ENCODE measurements at places on chromosomes 16 and 17. TPM values are rescaled to one million over a fixed set of nuclear protein-coding genes. Genes with fewer than 3 reads are reported as not detected.

GRCh38 chr17:79189305-79189704 is 114.7 kb downstream of the ENGASE start:
- no peak for DNase-seq

- DNase-seq = no peak
Observed at GRCh38 chr17:72822358-72823023, 270.0 kb downstream of the SLC39A11 start.

The DUS1L gene
- polyA plus RNA-seq = 58.1 TPM

DNA sequence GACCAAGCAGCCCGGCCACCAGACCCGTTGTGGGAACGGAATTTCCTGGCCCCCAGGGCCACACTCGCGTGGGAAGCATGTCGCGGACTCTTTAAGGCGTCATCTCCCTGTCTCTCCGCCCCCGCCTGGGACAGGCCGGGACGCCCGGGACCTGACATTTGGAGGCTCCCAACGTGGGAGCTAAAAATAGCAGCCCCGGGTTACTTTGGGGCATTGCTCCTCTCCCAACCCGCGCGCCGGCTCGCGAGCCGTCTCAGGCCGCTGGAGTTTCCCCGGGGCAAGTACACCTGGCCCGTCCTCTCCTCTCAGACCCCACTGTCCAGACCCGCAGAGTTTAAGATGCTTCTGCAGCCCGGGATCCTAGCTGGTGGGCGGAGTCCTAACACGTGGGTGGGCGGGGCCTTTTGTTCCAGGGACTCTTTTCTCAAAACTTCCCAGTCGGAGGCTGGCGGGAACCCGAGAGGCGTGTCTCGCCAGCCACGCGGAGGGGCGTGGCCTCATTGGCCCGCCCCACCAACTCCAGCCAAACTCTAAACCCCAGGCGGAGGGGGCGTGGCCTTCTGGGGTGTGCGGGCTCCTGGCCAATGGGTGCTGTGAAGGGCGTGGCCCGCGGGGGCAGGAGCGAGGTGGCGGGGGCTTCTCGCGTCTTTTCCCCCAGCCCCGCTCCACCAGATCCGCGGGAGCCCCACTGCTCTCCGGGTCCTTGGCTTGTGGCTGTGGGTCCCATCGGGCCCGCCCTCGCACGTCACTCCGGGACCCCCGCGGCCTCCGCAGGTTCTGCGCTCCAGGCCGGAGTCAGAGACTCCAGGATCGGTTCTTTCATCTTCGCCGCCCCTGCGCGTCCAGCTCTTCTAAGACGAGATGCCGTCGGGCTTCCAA is at the start of gene SLC2A4:
SLC2A4 (plus strand) TSS at position 645 of the 879 bp plus-strand sequence; CDS start at position 862, 217 bp downstream.
- peak; percentile 94 for DNase-seq

GRCh38 chr16:35639233-35640205 is 2180.1 kb downstream of the TP53TG3F start:
- DNase-seq = no peak

The PRPSAP1 gene
- 35.3 TPM for polyA plus RNA-seq

GRCh38 chr16:88056212-88056611 is 105.0 kb downstream of the BANP start:
- DNase-seq = peak; percentile 36

The SLC52A1 gene
- 0.07 TPM for polyA plus RNA-seq

DNA sequence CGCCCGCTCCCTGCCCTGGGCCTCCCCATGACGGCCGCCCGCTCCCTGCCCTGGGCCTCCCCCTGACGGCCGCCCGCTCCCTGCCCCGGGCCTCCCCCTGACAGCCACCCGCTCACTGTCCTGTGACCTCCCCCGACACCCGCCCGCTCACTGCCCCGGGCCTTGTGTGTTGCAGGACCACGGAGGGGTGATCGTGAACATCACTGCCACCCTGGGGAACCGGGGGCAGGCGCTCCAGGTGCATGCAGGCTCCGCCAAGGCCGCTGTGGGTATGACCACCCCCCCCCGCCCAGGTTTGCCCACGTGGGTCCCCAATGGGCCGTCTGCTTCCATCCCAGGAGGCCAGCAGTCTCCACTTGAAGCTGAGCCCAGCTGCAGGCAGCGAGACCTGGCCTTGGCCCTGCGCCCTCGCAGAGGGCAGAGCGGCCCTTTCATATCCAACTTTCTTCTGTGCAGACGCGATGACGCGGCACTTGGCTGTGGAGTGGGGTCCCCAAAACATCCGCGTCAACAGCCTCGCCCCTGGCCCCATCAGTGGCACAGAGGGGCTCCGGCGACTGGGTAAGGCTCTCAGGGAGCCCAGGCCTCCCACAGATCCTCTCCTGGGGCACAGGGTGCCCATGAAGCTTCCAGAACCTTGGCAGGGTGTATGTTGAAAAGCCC is 9.0 kb downstream of the DECR2 start:
- DNase-seq = no peak
